CD4-positive, alpha-beta memory T cell (primary cell): ENCODE measurements at places on chromosomes 3 and 15. TPM values are rescaled to one million over a fixed set of nuclear protein-coding genes. Genes with fewer than 3 reads are reported as not detected.

GRCh38 chr3:54951405-54951804 lies 23.5 kb upstream of the LRTM1 start:
- no peak overlapping the region for H3K27ac ChIP-seq
- H3K4me3 ChIP-seq = no peak overlapping the region
- H3K4me1 ChIP-seq = no peaks in the 10 kb centered on the region
- no peaks in the 10 kb centered on the region for H3K36me3 ChIP-seq
- no peak for DNase-seq

- H3K27me3 ChIP-seq = no peaks in the 10 kb centered on the region
- no peak for DNase-seq
- no peaks in the 10 kb centered on the region for H3K36me3 ChIP-seq
- H3K4me1 ChIP-seq = peaks cover 91% of the 10 kb centered on the region
- H3K4me3 ChIP-seq = no peak overlapping the region
- H3K27ac ChIP-seq = peak overlapping the region; percentile 38
Measured at GRCh38 chr3:15289661-15290060, 42.7 kb downstream of the SH3BP5 start.

GRCh38 chr3:118412503-118412902 lies 622.1 kb downstream of the IGSF11 start:
- DNase-seq = no peak
- H3K27me3 ChIP-seq = no peaks in the 10 kb centered on the region
- no peak overlapping the region for H3K27ac ChIP-seq
- H3K36me3 ChIP-seq = no peaks in the 10 kb centered on the region

DNA sequence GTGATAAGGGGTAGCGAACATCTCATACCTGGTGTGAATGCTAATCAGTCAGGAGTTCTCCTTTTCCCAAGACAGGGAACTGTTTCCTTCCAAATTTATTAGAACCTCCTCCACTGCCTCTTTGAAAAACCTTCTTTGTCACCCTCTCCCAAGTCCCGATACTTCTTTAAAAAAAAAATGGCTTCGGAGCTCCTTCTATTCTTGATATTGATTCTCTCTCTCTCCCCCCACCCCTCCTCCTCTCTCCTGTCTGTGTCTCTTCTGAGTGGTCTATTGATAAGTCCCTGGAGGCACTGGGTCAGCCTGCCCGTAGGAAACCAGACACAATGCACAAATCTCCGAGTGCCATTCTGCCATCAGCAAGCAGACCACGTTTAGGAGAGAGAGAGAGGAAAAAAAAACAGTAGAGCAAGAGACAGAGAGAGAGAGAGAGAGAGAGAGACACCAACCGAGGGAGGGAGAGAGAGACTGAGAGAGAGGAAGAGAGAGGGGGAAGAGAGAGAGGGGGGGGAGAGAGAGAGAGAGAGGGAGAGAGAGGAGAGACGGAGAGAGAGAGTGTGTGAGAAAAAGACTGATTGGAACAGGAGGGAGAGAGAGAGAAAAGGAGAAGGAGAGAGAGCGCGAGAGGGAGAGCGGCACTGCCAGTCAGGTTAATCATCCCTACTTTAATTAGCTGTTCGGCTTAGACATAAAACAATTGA lies 160.9 kb downstream of the TIGIT start:
- no peak overlapping the region for H3K4me3 ChIP-seq
- H3K4me1 ChIP-seq = peaks cover 12% of the 10 kb centered on the region
- H3K27ac ChIP-seq = no peak overlapping the region
- DNase-seq = peak; percentile 13

OCA2 gene
- total RNA-seq = not detected

MYEF2 gene
- total RNA-seq = 18.8 TPM

CLDN16 gene
- not detected for total RNA-seq
